ACHN (cell line): ENCODE measurements at places on chromosomes 4 and X.

DNA sequence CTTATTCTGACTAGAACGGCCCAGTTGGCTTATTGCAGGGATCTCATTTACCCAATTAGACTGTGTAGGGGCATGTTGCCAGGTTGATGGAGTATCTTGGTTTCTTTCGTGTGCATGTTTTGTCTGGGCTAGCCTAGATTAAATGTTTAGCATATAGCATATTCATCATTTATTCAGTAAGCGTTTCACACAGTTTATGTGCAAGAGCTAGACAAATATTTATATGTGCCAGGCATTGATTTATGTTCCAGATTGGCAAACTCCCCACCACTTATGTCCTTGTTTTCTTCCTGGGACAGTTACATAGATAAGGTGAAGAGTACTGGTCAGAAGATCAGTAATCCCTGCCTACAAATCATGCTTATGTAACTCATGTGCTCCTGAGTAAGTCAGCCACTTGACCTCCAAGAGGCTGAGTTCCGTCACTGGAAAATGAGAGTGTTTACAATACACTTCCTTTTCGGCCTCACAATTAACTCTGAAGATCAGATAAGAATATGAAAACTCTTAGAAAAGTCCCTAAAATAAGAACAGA, 57.2 kb downstream of the RUFY3 start:
- no peak for DNase-seq

DNA sequence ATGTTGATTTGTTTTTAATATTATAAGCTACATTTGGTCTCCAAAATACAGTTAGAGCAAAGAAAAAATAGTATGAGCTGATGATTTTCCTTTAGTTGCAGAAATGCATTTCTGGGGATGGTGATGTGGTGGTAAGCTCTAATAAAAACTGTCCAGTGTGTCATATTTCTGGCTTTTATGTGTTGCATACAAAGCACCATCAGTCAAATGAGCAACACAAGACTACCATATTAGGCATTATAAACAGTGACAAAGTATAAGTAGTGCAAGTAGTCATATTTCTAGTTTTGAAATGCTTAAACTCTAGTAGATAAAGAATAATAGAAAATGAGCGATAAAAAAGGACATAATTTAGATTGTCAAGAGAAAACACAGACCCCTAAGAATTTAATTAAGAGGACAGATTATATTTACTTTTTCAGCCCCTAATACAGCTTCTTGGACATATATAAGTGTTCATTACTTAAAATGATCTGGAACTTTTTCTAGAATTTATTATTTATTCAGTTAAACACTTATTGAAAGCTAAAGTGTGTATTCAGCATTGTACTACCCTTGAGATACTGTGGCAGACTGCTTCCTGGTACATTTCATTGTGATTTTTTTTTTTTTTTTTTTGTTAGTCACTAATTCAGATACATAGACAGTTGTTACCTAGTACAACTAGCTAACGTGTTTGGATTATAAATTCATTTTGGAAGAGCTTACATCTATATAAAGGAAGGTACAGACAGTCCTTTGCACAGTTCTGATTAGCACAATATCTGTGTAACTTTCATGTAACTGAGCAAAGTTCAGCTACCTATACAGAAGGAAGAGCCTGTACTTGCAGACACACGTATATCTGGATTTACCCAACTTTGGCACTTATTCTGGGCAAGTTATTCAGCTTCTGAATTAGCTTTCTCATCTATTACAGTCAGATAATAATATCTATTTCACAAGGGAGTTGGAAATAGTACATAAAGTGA, 22.3 kb downstream of the RAP1GDS1 start:
- no peak for DNase-seq

DNA sequence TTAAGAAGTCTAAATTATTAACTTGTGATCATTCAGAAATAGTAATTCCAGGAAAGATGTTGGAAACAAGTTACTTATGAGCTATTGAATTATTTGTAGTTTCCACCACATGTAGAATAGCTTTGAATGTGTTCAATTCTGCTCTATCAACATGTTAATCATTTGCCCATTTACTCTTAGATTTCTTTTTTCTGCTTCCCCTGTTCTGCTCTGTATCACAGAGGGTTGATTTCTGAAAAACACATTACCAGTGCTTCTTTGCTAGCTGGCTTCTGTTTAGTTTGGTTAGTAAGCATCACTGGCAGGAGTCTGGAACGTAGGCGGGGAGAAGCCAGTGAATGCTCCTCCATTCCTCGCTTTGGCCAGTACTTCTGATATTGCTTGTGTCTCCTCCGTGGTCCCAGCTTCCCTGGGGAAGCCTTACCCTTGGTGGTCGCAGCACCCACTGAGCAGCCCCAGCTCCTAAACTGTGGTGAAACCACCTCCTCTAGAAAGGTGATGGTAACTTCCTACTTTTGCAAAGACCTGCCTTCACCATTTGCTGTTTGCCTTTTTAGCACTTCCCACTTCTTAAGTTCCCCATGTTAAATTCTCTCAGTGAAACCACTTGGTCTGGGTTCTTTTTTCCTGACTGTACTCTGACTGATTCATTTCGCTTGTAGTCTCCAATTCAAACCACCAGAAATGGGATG, 40.3 kb upstream of the GALNT7 start:
- no peak for DNase-seq

DNA sequence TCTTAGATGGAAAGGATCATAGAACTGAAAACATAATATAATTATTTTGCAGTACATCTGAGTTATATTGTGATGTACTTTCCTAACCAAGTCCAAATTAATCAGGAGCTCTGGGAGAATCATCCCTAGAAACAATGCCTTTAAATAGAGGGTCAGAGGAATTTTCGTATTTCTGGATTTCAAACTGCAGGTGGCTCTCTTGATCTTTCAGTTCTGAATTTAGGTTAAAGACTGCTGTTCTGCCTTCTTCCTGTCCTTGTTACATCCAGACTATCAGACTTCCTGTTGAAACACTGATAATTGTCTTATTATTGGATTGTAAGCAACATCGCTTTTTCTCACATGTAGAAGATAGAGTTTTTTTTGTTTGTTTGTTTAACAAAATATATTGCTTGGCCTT, 142.7 kb downstream of the RPA4 start:
- DNase-seq, result peak; percentile 6

DNA sequence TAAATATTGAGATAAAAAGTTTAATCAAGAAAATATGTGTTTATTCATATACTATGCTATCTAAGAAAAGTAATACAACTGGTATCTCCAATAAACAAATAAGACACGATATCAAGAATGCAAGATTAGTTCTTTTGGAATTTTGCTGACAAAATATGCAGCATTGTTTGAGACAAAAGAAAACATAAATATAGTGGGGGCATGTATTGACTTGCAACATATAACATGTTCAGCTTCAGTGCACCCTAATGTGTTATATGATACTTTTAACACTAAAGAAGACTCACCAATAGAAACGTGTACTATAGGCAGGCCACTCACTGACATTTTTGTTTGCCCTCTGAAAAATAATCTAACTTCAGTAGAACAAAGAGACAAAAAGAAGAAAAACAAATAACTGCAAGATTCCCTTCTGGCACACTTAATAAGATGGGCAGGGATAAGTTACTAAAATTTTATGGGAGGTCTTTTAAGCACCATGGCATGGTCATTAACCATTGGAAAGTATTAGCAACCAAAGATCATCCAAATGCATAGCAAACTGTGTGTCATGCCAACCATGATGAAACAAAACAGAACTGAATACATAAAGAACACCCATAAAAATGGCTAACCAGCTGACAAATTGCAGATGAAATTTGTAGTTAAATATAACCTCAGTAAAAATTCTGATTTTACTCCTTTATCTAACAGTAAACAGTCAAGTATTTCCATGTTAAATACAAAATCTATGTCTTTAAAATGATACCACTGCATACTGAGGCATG, 447.9 kb upstream of the FAM241A start:
- DNase-seq, result no peak

DNA sequence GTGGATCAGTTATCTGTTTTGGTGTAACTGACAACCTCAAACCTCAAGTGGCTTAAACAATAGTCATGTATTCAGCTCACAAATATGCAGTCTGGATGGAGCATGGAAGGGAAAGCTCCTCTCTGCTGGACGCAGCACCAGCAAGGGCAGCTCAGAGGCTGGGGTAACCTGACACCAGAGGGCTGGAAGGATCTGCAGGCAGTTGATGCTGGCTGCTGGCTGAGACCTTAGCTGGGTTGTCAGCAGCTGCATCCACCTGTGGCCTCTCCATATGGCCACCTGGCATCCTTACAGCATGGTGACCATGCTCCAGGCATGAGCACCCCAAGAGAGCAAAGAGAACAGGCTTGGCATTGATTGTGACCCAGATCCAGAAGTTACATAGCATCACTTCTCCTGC, 46.7 kb downstream of the ENPP6 start:
- DNase-seq, result no peak

DNA sequence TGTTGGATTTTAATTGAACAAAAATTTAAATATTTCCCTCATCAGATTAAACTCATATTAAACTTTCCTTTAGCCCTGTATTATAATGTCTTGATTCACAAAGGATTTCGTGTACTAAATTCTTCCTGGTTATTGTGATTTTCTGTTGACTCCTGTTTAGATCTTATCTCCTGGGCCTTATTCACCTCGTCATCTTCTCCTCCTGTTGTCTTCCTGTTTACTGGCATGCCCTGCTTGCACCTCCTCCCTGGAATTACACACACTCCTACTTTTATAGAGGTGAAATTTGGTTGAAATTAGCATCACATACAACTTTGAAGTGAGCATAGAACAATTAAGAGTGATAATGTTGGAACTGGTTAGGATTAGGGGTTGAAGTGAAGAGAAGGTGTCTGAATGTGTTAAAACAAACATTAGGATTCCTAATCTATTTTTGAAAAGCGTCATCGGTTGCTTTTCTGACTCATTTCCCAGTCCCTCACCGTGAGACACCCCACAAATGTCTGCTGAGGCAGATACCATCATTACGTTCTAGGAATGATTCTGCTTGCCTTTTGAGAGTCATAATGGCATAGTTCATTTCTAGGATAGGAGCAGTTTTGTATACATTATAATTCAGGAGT, 32.5 kb downstream of the TLL1 start:
- no peak for DNase-seq

DNA sequence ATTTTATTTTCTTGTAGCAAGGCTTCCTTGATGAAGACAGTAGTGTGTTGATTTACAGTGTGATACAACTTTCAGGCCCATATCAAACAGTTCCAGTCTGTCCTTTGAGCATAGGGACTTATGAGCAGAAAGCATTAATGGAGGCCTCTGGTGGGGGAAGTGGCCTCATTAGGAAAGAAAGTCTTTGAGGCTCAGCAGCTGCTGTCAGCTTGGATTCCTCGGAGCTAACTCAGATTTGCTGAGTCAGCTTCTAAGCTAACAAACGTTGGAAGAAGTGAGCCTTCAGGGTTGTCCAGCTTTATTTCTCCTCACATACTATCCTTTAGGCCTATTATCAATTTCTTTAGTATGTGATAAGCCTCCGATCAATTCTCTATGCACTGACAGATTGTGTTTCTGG, 15.8 kb upstream of the SFRP2 start:
- no peak for DNase-seq

- DNase-seq, result no peak
Observed at GRCh38 chr4:127469542-127469941, 163.2 kb upstream of the INTU start.

DNA sequence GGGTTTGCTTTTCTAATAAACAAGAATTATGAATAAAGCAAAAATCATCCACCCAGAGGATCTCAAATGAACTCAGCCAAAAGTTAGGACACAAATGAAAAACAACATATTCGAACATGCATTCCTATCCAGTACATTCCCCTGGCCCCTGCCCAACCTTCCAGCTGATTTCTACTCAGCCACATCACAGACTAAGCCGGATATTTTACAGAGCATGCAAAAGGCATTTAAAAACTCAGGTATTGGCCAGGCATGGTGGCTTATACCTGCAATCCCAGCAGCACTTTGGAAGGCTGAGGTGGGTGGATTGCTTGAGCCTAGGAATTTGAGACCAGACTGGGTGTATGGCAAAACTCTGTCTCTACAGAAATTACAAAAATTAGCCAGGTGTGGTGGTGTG, 54.6 kb downstream of the RELL1 start:
- DNase-seq, result no peak

GRCh38 chrX:57595381-57595811, 3.6 kb downstream of the ZXDB start:
- DNase-seq, result peak; percentile 8

DNA sequence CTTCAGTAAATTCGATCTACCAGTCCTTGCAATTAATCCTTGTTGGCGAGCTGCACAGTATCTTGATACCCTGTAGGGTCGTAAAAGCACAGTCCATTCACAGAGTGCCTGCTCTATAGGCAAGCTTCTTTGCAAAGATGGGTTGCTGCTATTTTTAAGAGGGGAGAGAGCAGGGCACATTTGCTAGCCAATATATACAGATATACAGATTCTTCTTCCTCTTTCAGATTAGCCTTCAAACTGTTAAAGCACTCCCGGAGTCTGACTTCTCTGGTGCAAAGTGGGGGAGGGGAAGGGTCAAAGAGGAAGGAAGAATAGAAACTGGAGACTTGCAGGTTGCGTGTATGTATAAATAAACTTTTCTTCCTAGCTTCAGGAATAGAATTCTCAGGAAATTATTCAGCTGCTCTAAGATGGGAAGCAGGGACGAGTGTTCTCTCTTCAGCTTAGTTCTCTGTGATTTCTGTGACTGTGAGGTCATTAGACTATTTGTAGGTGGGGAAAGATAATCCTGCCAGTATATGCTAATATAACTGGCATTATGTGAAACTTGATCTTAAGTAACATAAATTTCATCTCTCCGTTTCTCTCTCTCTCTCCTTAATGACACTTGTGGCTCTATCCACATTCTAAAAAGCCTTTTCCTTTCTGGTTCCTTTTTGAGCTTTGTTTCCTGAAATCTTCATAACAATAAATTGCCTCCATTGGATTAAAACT, at the start of gene CYSLTR1:
Gene CYSLTR1 (minus strand): TSS at position 242 of the 717 bp plus-strand sequence. CDS start 53,865 bp downstream, outside the sequence.
- DNase-seq, result no peak

DNA sequence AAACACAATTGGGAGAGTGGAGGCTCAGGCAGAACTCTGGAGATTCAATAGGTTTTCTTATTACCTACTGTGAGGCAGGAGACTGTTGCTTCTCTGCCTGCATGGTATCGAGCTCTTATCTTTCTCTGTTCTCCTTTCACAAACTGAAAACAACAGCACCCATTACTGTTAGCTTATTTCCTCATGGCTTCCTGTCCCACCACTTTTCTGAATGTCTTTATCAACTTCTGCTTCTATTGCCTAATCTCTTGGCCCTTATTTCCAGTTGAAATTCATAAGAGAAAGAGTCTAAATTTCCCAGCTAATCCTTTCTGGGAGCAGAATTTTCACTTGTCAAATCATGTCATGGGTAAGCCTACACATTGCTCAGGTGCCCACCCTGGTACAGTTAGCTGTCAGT, 46.8 kb upstream of the NDST3 start:
- no peak for DNase-seq

GRCh38 chrX:10314530-10315104, 157.8 kb downstream of the CLCN4 start:
- no peak for DNase-seq

- DNase-seq, result no peak
Observed at GRCh38 chrX:1389181-1389992, 2.5 kb downstream of the SLC25A6 start.

DNA sequence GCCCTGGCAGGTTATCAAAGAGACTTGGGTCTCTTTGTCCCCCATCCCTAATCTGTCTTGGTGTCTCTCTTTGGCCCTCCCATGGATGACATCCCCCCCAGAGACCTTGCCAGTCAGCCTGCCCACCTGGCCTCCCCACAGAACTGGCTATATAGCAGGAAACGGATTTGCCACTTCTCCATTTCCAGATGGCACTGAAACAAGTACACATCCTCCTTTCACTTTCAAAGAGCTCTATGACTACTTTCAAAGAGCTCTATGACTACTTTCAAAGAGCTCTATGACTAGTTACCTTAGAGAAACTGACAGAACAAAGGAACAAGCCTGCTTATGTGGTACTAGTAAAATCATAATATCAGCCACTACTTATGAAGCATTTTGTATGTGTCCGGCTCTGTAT, 175.3 kb downstream of the MAML3 start:
- no peak for DNase-seq
